Sciatic nerve (tissue), 2 donors: ENCODE measurements at places on chromosomes 11 and 22. TPM values are rescaled to one million over a fixed set of nuclear protein-coding genes. Genes with fewer than 3 reads are reported as not detected.

- DNase-seq, result no peak
These were observed 1.1 kb downstream of the SEPTIN5 start for GRCh38 chr22:19715188-19715930.

GRCh38 chr22:30488121-30488520 is 16.3 kb upstream of the SEC14L3 start:
- DNase-seq, result no peak

GRCh38 chr11:10930972-10931760 is 73.3 kb upstream of the ZBED5 start:
- peak; percentile 82 for DNase-seq

DNA sequence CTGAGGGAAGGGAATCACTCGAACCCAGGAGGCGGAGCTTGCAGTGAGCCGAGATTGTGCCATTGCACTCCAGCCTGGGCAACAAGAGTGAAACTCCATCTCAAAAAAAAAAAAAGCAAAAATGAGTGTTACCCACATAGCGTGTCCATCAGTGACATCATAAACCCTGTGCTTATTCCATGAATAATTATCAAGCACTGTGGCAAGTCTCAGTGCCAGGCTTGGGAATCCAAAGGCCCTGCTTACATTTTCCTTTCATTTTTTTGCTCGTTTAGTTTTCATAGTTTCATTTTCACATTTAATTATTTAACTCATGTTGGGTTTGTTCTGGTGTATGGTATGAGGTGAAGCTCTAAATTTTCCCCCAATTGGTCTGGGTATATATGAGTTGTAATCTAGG is 46.5 kb downstream of the NEU3 start:
- no peak for DNase-seq

DNA sequence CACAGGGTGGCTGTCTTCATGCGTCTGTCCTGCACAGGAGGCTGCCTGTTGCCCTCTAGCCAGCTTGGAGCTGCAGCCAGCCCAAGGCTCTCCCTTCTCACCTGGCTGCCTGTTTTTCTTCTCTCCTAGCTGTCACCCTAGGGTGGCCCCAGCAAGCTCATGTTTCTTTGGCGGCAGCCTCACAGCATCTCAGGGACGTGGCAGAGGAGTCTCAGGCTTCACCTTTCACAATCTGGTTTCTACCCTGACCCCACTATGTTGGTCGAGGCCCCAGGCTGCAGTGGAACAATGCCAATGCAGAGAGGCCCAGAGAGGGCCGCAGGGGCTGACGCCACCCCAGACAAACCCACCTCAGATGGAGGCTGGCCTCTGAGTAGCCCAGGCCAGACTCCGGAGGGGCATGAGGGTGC is 2.5 kb upstream of the CLDN5 start:
- no peak for DNase-seq

DNA sequence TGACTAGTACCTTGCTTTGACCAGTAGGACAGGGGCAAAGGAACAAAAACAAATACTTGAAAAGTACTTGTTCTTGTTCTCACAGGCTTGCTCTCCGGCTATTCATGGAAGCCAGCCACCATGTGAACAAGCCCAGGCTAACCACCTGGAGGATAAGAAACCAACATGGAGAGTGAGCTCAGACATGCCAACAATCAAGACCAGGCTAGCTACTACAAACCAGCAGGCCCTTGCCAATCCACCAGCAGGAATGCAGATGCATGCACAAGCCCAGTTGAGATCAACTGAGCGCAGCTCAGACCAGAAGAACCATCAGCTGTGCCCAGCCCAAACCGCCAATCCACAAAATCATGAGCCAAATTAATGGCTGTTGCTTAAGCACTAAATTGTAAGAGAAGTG is 180.1 kb upstream of the ISX start:
- DNase-seq, result no peak

- no peak for DNase-seq
These were observed 663.9 kb downstream of the DLG2 start for GRCh38 chr11:84963240-84963639.

DNA sequence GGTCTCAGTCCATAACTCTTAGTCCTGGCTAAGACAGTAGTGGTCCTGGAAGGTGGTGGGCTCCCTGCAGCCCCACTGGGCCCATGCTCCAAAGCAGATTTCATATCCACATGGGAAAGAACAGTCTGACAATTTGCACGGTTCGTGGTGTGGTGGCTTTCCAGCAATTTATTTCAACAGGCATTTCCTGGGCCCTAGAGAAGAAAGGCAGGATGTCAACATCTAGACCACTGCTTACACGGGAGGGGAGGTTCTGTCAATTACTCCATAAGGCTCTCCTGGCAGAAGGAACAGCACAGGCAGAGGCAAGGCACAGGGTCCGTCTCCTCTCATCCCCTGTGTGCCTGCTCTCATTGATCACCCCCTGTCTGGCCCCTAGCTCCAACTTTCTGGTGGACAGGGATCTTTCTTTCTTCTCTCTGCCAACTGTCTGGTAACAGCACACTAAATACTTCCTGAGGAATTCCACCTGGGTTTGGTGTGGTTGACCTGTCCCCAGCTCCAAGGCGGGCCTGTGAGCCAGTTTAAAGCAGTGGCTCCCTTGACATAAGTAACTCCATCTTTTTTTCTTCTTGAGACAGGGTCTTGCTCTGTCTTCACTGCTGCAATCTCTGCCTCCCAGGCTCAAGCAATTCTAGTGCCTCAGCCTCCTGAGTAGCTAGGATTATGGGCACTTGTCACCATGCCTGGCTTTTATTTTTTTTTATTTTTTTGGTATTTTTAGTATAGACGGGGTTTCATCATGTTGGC is 5.1 kb upstream of the A4GALT start:
- no peak for DNase-seq

GRCh38 chr11:10669258-10670033 is 24.1 kb downstream of the IRAG1 start:
- no peak for DNase-seq

- DNase-seq, result peak; percentile 65
These were observed 1.1 kb downstream of the FXYD2 start for GRCh38 chr11:117823294-117823945.

GRCh38 chr11:108975641-108976071 is 310.8 kb downstream of the DDX10 start:
- DNase-seq, result no peak

GRCh38 chr11:40292721-40293508 is 1166.5 kb downstream of the LRRC4C start:
- peak; percentile 58 for DNase-seq

- DNase-seq, result no peak
These were observed 132.9 kb downstream of the COMMD9 start for GRCh38 chr11:36156161-36156816.

DNA sequence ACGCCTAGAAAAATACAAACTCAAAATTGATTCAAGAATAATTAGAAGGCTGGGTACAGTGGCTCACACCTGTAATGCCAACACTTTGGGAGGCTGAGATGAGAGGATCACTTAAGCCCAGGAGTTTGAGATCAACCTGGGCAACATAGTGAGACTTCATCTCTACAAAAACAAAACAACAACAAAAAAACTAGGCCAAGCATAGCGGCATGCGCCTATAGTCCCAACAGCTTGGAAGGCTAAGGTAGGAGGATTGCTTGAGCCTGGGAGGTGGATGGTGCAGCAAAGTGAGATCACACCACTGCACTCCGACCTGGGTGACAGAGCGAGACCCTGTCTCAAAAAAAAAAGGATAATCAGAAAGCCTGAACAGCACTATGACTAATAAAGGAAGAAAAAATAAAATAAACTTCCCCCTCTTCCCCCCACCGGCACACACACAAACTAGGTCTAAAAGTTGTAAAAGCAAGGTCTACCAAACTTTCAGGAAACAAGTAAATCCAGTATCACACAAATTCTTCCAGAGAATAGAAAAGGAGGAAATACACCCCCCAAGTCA is 35.8 kb downstream of the RRAS2 start:
- DNase-seq, result no peak

DNA sequence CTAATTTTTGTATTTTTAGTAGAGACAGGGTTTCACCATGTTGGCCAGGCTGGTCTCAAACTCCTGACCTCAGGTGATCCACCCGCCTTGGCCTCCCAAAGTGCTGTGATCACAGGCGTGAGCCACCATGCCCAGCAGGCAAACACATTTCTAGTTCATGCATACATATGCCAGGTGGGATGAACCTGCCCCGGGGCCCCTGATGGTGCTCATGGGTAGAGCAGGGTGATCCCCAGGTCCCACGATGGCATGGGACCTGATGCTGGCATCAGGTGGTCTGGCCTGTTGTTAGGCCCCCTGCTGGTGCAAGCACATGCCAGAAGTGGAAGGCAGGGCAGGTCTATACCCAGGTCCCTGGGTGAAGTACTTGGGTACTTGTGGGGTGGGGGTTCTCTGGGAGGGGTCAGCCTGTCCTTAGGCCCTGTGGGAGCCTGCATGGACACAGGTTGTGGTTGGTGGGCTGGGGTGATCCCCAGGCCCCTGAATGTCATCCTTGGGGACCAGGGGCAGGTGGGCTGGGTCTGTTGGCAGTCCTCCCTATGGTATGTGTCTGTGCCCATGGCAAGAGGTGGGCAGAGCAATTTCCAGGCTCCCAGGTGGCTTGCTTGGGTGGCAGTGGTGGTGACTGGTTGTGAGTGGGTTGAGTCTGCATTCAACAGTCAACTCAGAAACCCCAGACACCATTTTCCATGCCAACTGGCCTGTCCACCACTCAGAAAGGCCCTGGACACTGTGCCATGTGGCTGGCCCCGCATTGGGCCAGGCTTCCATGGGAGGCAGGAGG is 9.6 kb upstream of the RGL4 start:
- DNase-seq, result peak; percentile 25

GRCh38 chr11:79617561-79617960 is 176.7 kb upstream of the TENM4 start:
- DNase-seq, result no peak

- DNase-seq, result no peak
These were observed 9.4 kb downstream of the PARVA start for GRCh38 chr11:12386745-12387144.

- no peak for DNase-seq
These were observed 7.1 kb upstream of the MGAT3 start for GRCh38 chr22:39449708-39450107.

- no peak for DNase-seq
These were observed 489.5 kb downstream of the BUD13 start for GRCh38 chr11:116283300-116283699.

- no peak for DNase-seq
These were observed 1.1 kb downstream of the PLAAT5 start for GRCh38 chr11:63489879-63490278.

MYO7A gene
- 16.7 TPM for total RNA-seq

FAM76B gene
- 45.6 TPM for total RNA-seq

MMP11 gene
- 3.9 TPM for total RNA-seq

P2RY6 gene
- total RNA-seq, result 3.6 TPM

ABCC8 gene
- 8.2 TPM for total RNA-seq

OR52I2 gene
- not detected for total RNA-seq

SIPA1 gene
- total RNA-seq, result 86.9 TPM
